Stimulated activated CD4-positive, alpha-beta T cell treated with anti-CD3 and anti-CD28 coated beads, Interleukin-2, amount 100 ng/mL, for 48 hours (primary cell): ENCODE measurements at places on chromosomes 4 and X.

DNA sequence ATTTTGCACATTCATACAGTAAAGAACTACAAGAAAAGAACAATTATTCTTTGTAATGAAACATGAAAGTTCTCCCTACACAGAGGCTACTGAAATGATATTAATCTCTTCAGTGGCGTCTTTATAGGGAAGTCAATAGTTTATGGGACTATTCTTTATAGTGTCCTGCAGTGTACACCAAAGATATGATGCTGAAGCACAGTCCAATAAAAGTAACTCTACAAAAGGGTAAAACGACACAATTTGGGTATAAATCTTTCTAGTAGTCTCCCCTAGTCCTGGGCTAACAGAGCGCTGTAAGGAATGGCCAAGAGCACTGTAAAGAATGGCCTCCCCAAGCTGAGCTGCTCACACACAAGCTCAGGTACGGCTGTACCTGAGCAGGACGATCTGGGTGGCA is 101.1 kb upstream of the FUNDC1 start:
- DNase-seq, result no peak

- no peak for DNase-seq
Observed at GRCh38 chr4:88526221-88526815, 2.7 kb upstream of the PYURF start.

DNA sequence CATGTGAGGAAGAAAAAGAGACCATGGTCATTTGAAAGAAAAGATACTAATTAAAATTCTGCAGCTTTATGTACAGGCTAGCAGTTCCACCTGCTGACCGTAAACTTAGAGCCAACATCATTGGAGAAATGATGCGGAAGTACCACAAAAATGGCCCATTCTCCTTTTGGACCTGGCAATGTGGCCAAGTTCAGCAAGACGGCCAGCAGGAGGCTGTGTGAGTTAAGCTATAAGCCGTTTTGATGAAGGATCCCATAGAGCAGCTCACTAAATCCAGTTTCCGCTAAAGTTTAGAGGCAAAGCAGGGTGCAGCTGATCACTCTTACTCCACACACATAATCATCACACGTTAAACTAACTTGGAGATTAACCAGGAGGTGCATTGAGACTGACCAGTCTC is 133.8 kb downstream of the LDB2 start:
- DNase-seq, result no peak

- DNase-seq, result no peak
Observed at GRCh38 chr4:37757121-37757520, 69.4 kb upstream of the PGM2 start.

GRCh38 chr4:56464581-56464980 is 2.8 kb upstream of the SRP72 start:
- no peak for DNase-seq

DNA sequence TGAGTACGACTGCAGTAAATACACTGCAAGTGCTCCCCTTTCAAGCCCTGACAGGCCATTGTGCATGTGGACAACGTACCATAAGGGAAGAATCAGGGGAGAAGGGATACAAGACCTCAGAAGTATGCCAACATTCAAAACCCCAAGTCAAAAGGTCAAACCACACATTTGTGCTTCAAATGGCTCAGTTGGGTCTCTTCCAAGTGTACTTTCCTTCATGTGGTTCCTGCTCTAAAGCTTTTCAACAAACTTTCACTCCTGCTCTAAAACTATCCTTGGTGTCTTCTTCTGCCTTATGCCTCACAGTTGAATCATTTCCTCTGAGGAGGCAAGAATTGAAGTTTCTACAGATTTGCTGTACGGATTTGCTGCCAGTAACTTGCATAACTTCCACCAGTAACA is 305.7 kb upstream of the SLIT2 start:
- DNase-seq, result no peak

- DNase-seq, result peak; percentile 60
Observed at GRCh38 chr4:139530833-139531427, 25.1 kb downstream of the SETD7 start.

GRCh38 chr4:83542225-83542624 is 6.3 kb downstream of the GPAT3 start:
- DNase-seq, result no peak

DNA sequence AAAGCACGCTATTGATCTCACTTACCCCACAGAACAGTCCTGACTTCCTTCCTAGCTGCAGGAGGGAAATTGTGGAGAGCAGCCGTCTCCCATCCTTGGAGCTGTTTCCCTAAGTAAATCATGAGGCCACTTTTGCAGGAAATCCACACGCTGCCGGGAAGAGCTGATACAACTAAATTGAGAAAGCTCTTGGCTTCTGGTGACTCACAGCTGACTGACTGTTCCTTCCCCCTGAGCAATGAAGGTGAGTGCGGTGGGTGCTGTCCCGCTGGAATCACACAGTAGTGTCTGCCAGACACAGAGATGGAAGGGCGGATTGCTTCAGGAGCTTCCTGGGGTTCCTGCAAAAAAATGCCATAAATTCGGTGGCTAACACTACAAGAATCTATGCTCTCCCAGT is 268.9 kb downstream of the ASMT start:
- DNase-seq, result no peak

- no peak for DNase-seq
Observed at GRCh38 chr4:173360587-173361221, 10.1 kb upstream of the SAP30 start.

- DNase-seq, result no peak
Observed at GRCh38 chr4:20617678-20618396, 82.4 kb upstream of the PACRGL start.

- no peak for DNase-seq
Observed at GRCh38 chrX:47467106-47467505, 15.9 kb downstream of the ZNF41 start.

DNA sequence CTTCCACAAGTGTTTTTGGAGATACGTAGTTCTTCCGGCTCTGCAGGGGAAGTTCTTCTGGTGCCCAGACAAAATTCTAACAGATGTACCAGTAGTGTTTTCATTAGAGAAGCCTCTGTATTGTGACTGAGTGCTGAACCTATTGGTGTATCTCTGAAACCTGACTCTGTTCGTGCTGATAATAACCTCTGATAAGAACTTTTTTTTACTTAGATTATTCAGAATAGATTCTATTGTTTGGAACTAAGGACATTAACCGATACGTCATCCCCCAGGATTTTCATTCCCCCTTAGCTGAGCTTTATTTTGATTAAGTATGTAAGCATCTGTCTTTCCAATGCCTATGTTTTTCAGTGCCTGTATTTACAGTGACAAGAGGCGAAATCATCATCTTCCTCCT is 362.9 kb downstream of the PDGFC start:
- DNase-seq, result no peak

GRCh38 chr4:107148904-107149303 is 112.8 kb upstream of the DKK2 start:
- DNase-seq, result no peak

GRCh38 chr4:87560802-87561201 is 31.6 kb upstream of the SPARCL1 start:
- no peak for DNase-seq

- DNase-seq, result peak; percentile 23
Observed at GRCh38 chrX:47380268-47380667, 9.9 kb downstream of the ZNF157 start.

DNA sequence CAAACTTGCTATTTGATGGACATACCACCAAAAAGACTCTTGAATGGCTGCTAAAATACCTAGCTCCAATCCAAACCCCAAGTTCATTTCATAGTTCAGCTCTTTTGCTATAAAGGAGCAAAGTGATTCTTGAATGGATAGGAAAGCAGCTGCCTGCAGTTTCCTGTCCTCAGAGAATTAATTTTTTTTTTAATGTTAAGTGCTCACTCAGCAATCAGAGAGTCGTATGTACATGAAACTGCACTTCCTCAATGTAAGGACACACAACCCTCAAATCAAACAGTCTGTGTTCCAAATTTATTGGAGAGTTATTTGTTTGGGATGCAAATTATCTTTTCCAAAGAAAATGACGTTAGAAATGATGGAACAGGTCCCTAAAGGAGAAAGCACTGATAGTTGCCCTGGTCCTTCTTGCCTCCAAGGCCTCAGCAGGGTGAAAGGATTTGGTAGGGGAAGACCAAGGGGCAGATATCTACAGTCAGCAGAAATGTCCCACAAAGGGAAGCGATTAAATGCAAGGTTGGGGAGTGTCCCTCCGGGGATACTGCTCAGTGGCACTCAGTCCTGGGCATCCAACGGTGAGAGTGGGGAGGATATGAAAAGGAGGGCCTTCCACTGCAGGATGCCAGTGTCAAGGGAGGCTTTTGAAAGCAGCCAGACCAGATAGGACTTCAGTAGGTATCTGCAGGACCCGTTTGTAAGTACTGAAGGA is 67.2 kb upstream of the RASGEF1B start:
- DNase-seq, result no peak

- DNase-seq, result no peak
Observed at GRCh38 chr4:23747281-23747735, 142.5 kb downstream of the PPARGC1A start.

DNA sequence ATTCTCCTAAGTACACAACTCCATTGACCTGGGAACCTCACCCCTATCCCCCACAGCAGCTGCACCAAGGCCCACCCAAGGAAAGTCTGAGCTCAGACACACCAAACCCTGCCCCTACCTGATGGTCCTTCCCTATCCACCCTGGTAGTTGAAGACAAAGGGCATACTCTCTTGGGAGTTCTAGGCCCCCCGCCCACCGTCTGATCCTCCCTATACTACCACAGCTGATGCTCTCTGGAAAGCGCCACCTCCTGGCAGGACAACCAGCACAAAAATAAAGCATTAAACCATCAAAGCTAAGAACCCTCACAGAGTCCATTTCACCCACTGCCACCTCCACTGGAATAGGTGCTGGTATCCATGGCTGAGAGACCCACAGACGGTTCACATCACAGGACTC is 83.6 kb downstream of the ANAPC10 start:
- no peak for DNase-seq

- DNase-seq, result no peak
Observed at GRCh38 chrX:45300638-45301037, 100.0 kb upstream of the DIPK2B start.

DNA sequence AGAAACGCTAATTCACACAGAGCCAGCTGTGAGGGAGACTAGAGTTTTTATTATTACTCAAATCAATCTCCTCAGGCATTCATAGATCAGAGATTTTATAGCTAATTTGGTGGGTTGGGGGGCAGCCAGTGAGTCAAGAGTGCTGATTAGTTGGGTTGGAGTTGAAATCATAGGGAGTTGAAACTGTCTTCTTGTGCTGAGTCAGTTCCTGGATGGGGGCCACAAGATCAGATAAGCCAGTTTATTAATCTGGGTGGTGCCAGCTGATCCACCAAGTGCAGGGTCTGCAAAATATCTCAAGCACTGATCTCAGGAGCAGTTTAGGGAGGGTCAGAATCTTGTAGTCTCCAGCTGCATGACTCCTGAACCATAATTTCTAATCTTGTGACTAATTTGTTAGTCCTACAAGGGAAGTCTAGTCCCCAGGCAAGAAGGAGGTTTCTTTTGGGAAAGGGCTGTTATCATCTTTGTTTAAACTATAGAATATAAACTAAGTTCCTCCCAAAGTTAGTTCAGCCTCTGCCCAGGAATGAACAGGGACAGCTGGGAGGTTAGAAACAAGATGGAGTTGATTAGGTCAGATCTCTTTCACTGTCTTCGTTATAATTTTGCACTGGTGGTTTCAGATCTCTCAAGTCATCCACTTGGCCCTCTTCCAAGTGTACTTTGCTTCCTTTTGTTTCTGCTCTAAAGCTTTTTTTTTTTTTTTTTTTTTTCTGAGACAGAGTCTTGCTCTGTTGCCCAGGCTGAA is 5.4 kb upstream of the NAA11 start:
- no peak for DNase-seq

DNA sequence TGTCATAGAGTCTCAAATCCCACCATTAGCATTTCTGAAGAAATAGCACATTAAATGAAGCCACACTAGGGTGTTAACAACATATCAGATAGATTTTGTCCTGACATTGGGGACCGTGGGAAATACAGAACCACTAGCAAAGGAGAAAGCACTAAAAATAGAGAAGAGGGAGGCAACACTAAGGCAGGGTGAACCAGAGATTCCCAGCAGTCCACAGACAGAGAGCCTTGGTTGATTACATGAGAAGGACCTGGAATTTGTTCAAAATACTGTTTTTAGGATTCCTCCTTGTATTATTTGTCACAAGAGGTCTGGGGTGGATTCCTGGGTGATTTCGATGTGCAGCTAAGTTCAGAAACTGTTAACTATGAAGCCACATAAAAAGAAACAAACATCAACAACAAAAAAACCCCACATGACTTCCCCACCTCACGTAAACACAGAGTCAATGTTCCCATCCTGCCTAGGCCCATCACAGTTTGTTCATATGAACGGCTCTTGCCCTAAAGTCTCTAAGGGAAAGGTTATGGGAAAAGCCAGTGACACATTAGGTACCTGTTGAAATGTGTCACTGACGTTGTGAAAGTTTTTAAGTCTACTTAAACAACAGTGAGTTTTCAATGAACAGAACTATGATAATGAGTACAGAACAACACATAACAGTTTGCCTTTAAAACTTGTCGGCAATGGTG is 23.6 kb upstream of the GRSF1 start:
- no peak for DNase-seq

GRCh38 chr4:2591189-2591588 is 54.7 kb downstream of the FAM193A start:
- DNase-seq, result no peak

DNA sequence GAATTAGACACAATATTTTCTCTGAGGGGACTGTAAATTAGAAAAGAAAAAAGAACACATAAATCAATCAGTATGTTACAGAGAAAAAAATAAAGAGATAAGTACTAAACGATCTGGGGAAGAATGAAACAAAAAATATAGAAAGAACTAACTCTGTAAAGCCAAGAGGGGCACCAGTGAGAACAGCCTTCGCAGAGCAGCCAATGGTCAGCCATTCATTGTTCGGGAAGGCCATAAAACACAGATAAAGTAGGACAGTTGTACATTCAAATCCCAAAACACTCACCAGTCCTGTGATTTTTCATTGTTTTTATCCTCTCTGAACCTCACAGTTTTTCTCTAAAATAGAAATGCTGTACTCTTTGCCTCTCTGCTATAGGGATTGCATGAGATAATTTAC is 127.9 kb downstream of the NEK1 start:
- no peak for DNase-seq
